ENCODE measurements at places on chromosomes 1 and 21.

GRCh38 chr1:5982868-5983267 is 9.4 kb downstream of the NPHP4 start:
- DNase-seq: no peak

DNA sequence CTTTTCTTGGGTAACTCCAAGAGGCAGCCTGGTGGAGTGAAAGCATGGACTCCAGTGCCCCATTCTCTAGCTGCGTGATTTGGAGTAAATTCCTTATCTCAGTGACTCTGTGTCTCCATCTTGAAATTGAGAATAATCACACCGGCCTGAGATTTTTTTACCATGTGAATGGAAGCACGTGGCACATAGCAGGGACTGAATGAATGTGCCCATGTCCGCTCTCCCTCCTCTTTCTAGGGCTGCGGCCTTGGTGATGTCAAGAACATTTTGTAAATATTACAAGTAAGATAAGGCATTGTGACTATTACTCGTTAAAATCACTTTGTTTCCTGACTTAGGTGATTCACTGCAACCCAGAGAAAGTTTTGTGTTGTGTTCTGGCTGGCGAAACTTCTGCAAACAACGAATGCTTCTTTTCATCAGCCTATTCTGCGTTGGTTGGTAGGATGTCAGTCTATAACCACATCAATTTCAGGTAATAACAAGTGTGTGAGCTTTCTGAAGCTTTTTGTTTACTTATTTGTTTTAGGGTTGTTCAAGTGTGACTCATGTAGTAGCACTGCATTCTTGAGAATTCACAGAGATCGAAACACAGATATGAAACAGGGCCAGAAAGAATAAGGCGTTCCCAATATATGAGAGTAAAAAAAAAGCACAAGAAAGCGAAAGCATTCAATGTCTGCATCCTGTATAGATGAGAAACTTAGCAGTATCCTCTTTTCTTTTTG is 135.7 kb upstream of the SLC45A1 start:
- no peak for DNase-seq

DNA sequence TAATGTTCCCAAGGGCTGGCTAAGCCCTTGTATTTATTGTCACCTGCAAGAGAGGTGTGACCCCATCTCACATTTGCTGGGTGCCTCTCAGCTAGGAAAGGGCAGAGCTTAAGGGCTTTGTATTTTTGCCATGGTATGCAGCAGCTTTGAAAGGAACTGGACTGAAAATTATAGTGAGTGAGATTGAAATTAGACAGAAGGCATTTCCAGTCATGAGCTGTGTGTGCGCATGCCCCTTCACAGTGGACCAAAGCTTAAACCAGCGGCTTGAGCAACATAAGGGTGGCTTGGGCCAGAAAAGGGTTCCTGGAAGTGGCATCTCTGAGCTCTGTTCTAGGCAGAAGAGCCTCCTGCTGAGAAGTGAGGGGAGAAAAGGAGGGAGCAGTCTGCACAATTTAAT is 19.8 kb downstream of the MYOG start:
- DNase-seq: no peak

GRCh38 chr1:22761821-22762220 is 51.2 kb downstream of the EPHB2 start:
- no peak for DNase-seq

GRCh38 chr1:14598498-14599182 is at the start of gene KAZN:
KAZN (plus strand) TSS chr1:14598685.
- peak; percentile 51 for DNase-seq

- DNase-seq: no peak
Measured at GRCh38 chr1:105886309-105886708, 1170.2 kb upstream of the PRMT6 start.

GRCh38 chr1:185478877-185479276 is 161.8 kb upstream of the IVNS1ABP start:
- no peak for DNase-seq

GRCh38 chr1:25216123-25216522 is 16.2 kb downstream of the SYF2 start:
- DNase-seq: no peak

DNA sequence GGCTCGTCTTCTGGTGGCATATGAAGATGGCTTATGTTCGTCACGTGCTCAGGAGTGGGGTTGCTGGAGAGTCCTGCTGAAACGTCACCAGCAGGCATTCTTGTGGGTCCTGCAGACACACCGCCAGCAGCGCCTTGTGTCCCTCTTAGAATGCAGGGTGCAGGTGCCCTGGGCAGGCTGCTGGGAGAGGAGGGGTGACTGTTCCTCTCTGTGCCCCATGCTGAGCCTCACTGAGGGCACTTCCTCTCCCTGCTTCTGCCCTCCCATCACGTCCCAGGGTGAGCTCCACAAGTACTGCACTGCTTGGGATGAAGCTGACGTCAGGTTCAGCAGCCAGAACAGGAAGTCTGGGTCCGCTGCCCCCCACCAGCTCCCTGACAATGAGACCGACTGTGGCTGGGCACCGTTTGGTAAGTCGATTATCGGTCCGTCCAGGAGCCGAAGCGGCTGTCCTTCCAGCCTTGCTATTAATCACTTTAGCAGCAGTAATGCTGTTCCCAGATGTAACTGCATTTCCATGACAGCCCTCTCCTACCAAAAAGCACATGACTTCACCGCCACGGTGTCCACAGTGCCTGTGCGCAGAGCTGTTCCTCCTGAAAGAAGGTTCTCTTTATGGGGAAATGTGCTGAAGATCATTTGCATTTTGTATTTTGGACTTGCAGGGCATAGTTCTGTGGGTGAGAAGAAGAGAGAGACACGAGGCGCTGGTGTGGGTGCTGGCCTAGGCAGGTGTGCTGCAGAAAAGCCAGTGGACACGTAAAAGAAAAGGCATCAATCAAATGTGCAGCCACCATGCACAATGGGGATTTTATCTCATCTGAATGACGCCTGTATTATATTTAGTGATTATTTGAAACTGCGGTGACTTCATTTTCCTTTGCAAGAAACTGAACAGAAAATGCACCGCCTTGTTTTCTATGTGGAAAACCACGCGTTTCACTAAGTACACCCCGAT is 21.0 kb downstream of the SLC37A1 start:
- DNase-seq: no peak

GRCh38 chr1:181108304-181108867 is 19.9 kb downstream of the IER5 start:
- DNase-seq: peak; percentile 67

- DNase-seq: no peak
Measured at GRCh38 chr1:167791281-167792187, 69.8 kb downstream of the MPZL1 start.

DNA sequence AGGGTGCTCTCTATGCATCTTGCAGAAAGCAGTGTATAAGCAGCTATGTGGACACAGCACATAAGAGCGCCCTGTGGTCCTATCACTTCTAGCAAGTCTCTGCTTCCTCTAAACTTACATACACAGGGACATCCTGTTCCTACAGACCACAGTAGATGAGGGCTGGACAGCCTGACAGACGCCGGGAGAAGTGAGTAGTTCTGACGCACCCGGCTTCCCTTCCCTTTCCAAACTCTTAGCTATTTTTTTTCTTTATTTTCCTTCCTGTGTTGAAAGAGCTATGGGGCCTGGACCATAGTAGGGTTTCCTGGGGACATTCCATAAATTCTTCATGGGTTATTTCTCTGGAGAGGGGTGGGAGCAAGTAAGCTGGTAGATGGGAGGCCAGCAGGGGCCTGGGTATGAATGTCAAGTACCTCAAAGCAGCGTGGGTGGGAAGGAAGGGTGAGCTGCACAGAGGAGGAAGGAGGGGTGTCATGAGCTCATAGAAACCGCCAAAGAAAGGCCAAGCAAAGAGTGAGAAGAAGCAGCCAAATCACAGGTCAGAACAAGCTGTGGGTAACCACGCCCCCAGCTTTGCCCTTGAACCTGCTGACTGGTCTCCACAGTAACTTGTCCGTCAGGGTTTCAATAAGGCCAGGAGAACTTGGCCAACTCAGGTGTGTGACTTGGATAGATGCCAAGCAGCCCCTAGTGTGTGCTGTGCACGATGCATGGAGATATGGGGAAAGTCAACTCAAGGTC is 36.6 kb downstream of the PLXNA2 start:
- no peak for DNase-seq

- no peak for DNase-seq
Measured at GRCh38 chr21:39754811-39755210, 9.8 kb downstream of the IGSF5 start.

DNA sequence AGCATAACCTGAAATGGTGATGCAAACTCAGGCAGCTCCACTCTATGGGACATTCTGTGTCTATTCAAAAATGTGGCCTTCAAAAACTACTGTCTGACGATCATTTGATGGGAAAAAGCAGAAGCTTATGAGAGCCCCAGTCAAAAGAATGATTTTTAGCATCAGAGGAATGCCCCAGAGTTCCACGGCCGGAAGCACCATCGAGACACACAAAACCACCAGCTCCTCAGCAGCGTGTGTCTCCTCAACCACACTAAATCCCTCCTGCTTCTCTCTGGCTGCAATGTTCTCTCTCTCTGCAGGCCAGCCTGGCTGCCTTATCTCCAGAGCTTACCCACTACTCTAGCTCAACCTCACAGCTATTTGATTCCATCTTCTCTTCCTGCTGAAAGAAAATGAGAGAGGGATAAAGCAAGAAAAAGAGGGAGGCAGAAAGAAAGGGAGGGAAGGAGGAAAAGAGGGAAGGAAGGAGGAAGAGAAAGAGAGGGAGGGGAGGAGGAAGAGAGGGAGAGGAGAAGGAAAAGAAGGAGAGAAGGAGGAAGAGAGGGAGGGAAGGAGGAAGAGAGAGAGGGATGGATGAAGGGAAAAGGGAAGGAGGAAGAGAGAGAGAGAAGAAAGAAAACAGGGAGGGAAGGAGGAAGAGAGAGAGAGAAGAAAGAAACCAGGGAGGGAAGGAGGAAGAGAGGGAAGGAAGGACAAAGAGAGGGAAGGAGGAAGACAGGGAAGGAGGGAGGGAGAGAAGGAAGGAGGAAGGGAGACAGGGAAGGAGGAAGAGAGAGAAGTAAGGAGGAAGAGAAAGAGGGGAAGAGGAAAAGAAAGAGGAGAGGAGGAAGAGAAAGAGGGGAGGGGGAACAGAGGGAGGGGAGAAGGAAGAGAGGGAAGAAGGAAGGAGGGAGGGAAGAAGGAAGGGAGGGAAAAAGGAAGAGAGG is 33.5 kb upstream of the LAPTM5 start:
- no peak for DNase-seq

DNA sequence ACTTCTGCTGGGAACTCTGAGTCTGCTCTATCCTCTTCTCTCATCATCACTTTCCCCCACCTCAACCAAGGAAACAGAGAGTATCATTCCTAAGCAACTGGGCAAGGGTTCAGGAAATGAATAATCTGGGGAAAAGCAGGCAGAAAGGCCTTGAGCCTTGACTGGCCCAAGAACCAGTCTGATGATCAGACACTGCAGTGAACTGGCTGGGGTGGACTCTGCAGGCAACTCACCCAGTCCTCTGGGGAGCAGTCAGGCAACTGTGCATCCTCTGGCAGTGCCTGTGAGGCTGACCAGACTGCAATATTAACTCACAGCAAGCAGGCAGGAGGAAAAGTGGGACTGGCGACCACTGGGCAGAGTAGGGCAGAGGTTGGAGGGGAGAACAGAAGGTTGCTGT is 991 bp downstream of the ANKRD35 start:
- DNase-seq: no peak

GRCh38 chr1:174114788-174115448 is 44.4 kb upstream of the RABGAP1L start:
- DNase-seq: peak; percentile 77

DNA sequence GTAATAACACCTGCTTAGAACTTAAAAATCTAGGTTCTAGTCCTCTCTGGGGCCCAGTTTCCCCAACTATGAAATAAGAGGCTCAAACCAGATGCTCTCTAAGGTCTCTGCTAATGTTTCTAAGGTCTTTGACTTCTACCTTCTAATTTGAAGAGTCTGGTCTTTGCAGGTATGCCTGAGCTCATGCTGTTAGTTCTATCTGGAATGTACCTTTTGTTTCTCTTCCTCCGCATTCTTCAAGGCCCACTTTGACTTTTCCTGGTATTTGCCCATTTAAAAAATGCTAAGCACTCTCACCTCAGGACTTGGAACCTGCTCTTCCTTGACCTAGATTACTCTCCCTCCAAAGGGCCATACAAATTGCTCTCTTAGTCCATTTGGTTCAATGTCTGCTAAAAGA is 13.5 kb downstream of the SLC35D1 start:
- DNase-seq: no peak

GRCh38 chr1:174911606-174912005 is 88.1 kb upstream of the CACYBP start:
- DNase-seq: no peak

GRCh38 chr1:198937231-198938031 is 298.6 kb downstream of the PTPRC start:
- peak; percentile 62 for DNase-seq

- DNase-seq: no peak
Measured at GRCh38 chr1:41765152-41765551, 153.6 kb downstream of the HIVEP3 start.

DNA sequence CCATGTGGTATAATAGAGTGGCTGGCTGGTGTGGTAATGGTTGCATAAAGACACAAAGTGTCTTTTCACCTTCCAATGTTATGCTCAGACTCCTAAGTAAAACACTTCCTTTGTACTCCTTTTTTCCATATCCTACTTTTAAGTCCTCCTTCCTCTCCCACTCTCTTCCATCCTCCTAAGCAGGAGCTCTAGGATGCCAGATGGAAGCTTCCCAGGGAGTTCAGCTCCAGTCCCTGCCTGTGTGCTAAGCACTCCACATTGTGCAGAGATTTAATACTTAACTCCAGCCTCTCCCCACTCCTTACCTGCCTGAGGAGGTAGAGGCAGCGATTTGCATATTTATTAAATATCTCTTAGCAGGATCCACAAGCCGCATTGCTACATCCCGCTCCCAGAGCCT is 60.5 kb upstream of the IGSF21 start:
- DNase-seq: no peak

DNA sequence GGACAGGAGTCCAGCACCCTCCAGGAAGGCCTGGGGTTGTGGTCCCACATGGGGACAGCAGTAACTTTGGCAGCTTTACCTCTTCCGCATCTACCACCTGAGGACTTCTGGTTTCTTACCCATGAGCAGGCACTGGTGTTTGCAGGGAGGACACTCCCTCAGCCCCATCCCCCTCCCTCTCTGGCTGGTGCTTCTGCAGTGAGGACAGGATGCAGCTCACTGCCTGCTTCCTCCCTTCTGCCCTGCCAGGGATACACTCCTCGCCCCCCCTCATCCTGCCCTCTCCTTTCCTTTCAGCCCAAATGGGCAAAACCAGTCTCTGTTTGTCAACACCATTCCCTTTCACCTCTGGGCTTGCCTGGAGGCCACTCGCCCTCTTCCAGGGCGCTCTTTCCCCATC is 62.4 kb downstream of the KIRREL1 start:
- DNase-seq: no peak

- no peak for DNase-seq
Measured at GRCh38 chr1:119046429-119046784, 58.3 kb upstream of the TBX15 start.

All from large intestine (tissue), 12 donors.